Brain microvascular endothelial cell (primary cell): ENCODE measurements at places on chromosomes 3 and 15.
A peak's percentile ranks its signal among the peaks of the same experiment; 100 is the strongest.

DNA sequence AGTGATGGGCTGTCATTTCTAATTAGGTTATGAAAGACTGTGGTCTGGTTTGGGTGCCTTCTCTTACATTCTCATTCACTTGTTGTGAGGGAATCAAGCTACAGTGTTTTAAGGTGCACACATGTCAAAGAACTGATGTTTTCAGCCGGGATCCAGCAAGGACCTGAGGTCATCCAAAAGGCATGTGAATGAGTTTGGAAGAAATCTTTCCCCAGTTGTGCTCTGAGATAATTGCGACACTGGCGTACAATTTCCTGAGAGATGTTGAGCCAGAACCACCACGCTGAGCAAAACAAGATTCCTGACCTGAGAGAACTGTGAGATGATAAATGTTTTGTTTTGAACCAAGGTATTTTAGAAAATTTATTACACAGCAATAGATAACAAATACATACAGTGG lies 295.3 kb upstream of the SLITRK3 start:
- peak; percentile 1 for DNase-seq

- no peak for DNase-seq
Observed at GRCh38 chr3:184355261-184356040, 6.0 kb downstream of the CLCN2 start.

GRCh38 chr3:64575211-64575844 lies 112.5 kb downstream of the ADAMTS9 start:
- peak; percentile 25 for DNase-seq

GRCh38 chr15:85142312-85142711 lies 160.7 kb downstream of the PDE8A start:
- peak; percentile 56 for DNase-seq
